Sigmoid colon (tissue), 7 donors: ENCODE measurements at places on chromosomes 11 and 22. TPM values are rescaled to one million over a fixed set of nuclear protein-coding genes. Genes with fewer than 3 reads are reported as not detected.

The CARD10 gene
- total RNA-seq, result 8.6 TPM

The POTEH gene
- 0.33 TPM for total RNA-seq

The GVQW3 gene
- 0.41 TPM for total RNA-seq

The SLC17A6 gene
- total RNA-seq, result not detected

The MS4A7 gene
- 37.5 TPM for total RNA-seq

The NAALAD2 gene
- 1.8 TPM for total RNA-seq
